ENCODE measurements at places on chromosomes 7 and 10. TPM values are rescaled to one million over a fixed set of nuclear protein-coding genes. Genes with fewer than 3 reads are reported as not detected.

GRCh38 chr7:32177232-32177631 lies 107.0 kb upstream of the PDE1C start:
- no peak for DNase-seq

SFXN2 gene
- total RNA-seq = 10.1 TPM

- DNase-seq = no peak
Observed at GRCh38 chr7:104772405-104773345, 241.3 kb upstream of the KMT2E start.

DNA sequence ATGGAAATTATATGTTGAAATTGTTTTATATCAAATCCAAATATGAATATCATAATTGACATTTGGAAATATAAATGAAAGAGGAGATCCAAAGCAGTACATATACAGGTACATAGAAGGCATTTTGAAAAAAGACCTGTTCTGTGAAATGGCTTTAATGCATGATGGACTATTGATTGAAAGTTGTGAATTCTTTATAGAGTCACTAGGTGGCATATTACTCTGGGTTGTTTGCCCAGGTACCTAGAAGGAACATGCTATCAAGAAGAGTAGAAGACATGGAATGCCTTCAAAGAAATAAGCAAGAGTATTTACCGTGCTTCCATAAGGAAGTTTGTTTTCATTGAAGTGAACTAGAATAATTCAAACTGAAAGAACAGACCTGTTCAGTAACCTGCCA lies 160.0 kb upstream of the ANK3 start:
- no peak for DNase-seq

DNA sequence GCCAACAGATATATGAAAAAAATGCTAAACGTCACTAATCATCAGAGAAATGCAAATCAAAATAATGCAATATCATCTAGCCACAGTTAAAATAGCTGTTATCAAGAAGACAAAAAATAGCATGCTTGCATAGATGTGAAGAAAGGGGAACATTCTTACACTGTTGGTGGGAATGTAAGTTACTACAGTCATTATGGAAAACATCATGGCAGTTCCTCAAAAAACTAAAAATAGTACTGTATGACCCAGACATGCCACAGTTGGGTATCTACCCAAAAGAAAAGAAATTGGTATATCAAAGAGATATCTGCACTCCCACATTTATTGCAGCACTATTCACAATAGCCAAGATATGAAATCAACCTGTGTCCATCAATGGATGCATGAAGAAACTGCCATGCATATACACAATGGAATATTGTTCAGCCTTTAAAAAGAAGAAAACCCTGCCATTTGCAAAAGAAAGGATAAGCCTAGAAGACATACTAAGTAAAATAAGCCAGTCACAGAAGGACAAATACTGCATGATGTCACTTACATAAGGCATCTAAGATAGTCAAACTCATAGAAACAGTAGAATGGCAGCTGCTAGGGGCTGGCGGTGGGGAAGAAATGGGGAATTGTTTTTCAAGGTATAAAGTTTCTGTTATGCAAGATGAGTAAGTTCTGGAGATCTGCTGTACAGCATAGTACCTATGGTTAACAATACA lies 107.0 kb downstream of the PTPN20 start:
- DNase-seq = no peak

DNA sequence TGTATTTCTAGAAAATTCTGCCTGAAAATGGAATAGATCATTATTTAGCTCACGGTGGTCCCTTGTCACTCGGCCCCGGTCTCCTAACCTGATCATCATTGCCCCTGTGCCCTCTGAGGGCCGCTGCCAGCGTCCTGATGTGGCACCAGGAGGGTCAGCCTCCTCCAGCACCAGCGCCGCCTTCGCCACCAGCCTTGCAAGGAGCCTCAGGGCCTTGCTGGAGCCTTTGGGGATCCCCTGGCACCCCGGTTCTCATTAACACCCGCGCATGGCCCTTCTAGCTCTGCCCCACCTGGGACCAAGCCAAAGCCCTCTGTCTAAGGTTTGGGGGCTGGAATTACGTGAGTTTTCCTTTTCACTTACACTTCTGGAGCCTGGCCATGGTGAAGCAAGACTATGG lies 282.5 kb upstream of the ADARB2 start:
- no peak for DNase-seq

- no peak for DNase-seq
Observed at GRCh38 chr7:5831196-5831595, 49.4 kb upstream of the OCM start.

DNA sequence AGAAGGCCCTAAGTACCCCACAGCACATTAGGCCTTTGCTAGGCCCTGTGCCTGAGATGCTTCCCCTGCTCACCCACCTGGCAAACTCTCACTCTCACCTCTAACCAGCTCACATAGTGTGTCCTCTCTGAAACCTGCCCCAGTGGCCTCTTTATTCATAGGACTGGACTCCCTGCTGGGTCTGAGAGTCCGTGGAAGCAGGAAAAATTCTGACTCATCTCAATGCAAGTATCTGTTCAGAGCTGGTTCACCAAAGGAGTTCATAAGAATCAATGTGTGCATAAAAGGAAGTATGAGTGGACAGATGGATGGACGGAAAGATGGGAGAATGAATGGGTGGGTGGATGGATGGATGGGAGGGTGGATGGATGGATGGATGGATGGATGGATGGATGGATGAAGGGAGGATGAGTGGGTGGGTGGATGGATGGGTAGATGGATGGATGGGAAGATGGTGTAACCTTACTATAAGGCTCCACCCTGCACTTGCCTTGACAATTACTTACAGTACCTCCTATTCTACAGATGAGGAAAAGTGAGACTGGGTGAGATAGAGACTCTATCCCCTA lies 111.2 kb upstream of the ZMIZ1 start:
- DNase-seq = no peak

TFEC gene
- 1.6 TPM for total RNA-seq

DNA sequence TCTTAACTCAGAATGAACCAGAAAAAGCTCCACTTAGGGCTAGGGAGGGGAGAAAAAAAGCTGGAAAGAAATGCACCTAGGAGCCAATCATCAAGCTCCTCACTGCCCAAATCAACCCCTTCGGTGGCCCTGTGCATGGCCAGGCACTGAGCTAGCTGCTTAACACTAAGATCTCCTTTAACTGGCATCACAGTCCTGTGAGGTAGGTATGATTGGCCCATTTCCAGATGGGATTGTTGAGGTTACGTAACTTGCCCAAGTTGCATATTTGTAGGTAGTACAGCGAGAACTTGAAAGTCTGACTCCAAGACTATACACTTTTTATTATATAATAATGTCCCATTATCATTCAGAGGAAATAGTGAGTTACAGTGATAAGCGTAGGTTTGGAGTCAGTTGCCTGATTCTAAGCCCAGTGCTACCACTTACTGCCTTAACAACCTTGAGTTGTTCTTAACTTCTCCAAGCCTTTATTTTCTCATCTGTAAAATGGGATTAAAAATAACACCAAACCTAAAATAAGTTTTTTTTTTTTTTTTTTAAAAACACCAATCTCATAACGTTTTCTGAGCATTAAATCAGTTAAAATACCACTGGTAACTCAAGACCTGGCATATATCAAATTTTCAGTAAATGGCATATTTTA lies 37.2 kb upstream of the ACSL5 start:
- DNase-seq = no peak

DNA sequence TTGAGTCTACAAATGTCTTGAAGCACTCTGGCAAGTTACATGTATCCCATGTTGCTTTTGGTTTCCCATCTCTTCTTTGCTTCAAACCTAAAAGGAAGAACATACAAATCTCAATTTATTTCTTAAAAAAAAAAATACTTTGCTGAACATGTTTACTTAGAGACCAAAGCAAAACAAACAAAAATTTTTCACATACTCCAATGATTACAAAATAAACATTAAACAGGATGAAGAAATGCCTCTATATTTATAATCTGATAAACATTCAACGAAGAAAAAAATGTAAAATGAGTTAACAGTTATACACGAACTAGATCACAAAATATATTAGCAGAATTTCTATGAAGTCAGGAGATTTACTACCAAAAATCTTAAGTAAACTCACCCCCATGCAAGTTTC lies 31.3 kb downstream of the FAM204A start:
- DNase-seq = no peak

MMP21 gene
- 0.09 TPM for total RNA-seq

DNA sequence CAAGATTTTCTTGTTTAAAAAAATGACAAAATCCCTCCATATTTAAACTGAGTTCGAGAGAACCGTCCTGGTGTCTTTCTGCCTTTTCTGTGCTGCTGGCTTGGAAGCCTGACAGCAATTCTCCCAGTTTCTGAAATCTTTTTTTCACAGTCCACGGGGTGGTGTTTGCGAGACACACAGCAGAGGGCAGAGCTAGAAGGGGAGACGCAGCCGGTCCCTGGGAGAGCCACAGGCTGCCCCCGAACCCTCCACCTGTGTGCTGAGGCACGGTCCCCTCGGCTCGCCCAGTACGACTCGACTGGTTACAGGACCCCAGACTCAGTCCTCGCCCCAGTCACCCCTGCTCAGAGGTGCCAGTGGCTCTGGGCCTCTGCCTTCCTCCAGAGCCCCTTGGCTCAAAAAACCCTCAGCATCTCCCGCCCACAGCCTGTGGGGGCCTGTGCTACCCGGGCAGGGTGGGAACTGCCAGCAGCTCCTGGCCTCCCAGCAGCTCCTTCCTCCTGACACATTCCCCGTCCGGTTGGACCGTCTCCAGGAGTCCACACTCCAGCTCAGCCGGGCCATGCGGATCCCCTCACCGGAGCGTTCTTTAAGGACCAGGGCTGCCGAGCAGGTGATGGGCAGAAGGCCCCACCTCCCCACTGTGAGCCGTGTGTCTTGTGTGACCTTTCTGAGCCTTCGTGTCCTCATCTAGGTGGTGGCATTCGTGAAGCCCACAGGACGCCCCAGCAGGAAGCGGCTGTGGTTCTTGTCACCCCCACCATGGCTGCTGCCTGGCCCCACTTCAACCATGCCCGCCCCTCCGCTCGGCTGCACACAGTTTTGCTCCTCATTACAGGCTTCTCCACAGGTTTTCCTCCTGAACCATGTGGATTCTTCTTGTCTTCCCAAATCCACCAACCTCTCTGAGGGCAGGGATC lies 52.3 kb upstream of the EN2 start:
- DNase-seq = peak; percentile 83

Measured in cerebellum (tissue), 4 donors.